Erythroblast (primary cell): ENCODE measurements at places on chromosomes 11 and 22.

DNA sequence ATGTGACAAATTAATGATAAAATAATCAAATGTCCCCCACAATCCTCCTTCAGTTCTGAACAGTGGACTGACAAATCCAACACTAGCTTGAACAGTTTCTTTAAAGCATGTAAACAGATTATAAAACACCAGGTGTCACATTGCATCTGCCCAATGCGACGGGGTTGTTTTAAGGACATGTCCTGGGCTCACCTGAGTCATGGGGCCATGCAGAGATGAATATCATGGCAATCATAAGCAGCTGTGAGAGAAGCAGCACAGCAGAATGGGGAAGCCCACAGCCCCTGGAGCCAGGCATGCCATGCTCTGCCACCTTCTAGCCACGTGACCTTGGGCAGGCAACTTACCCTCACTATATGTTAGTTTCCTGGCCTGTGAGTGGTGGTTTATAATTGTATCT, 93.9 kb upstream of the KCNA4 start:
- DNase-seq: no peak

- no peak for DNase-seq
Measured at GRCh38 chr11:126363706-126364248, 8.3 kb downstream of the ST3GAL4 start.

DNA sequence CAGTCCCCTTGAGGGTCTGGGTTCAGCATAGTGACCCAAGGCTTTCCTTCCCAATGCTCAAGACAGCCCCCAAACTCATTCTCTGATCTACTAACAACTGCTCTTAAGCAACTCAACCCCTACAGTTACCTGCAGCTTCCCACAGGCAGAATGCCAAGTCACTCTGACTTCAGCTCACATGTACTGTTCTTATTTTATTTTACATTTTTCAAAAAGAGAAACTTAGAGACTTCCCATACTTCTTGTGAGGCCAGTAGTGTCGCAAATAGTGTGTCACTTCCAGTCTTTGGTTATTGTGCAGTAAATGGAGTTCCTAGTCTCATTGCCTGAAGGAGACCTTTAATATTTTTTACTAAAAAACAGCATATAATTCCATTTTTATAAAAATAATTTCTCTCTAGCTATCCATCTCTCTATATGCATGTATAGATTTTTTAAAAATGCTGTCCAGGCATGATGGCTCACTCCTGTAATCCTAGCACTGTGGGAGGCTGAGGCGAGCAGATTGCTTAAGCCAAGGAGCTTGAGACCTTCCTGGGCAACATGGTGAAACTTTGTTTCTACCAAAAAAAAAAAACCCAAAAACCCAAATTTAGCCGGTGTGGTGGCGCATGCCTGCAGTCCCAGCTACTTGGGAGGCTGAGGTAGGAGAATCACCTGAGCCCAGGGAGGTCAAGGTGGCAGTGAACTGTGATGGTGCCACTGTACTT, 41.8 kb downstream of the ENTHD1 start:
- peak; percentile 25 for DNase-seq

DNA sequence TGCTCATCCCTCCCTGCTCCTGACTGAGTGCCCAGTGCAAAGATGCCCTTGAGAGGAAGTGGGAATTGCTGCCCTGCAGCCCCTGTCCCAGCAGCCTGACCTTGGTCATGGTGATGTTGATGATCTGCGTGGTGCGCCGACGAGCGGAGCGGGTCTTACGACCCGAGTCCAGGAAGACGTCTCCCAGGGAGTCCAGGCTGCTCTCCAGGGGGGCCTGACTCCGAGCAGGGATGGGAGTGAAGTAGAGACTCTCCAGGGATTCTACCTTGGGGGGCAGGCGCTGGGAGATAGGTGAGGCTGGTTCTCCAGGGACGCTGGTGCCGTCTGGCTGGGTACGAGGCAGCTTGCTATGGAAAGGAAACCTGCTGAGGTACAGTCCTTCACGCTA, 8.4 kb downstream of the IL18BP start:
- no peak for DNase-seq

DNA sequence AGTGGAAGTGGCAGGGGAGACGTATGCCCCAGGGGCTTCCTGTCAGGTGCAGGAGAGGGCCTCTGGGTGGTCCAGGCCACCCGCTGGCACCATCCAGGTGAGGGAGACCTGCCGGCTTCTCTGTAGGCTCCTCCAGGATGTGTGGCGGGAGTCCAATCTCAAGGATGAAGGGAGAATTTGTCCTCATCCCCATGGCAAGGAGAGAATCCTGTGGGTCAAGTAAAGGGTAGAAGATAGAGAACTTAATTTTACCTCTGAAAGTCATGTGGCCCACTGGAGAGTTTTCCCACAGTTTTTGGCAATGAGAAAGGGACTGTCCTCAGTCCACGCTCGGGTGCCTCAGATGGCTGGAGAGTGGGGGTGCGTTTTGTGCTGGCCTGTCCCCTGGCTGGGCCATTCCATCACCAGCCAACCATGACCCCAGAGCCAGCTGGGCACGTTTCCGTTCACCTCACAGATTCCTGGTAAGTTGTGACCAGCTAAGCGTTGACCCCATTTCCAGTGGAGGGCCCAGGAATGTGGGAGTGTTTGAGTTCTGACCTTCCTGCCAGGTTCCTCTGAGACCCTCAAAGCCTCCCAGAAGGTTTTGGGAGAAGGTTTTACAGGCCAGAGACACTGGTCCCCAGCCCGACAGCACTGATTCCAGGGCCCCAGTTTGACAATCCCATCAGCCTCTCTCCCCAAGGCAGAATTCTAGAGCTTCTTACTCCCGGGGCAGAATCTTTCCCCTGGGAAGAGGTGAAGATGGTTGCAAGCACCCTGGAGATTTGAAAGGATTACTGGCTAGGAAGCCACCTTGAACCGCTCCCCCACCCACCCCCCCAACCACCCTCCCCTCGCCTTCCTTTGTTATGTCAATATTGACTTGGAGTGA, 2.6 kb downstream of the OVOL1 start:
- DNase-seq: no peak
